ENCODE measurements at places on chromosomes 4 and X.

- DNase-seq: no peak
Measured at GRCh38 chr4:119125931-119126330, 9.7 kb upstream of the MYOZ2 start.

GRCh38 chr4:7892212-7893019 lies 47.2 kb downstream of the AFAP1 start:
- DNase-seq: peak; percentile 77

- no peak for DNase-seq
Measured at GRCh38 chr4:186695392-186695791, 28.3 kb downstream of the FAT1 start.

DNA sequence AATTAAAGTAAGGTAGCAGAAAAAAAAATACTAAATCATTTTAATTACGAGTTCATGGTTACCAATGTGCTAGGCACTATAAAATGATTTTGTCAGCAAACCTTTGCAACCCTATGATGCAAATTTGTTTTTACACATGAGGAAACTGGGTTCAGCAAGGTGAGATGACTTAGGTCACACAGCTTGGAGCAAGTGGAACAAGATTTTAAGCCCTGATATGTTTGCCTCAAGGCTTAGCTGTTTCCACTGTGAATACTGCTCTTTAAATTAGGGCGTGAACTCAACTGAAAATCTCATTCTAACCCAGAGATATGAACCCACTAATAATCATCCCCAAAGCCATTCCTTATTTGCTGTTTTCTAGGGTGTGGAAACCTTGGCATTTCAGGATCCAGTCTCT lies 86.3 kb downstream of the CEP44 start:
- DNase-seq: no peak

- DNase-seq: peak; percentile 62
Measured at GRCh38 chr4:73589261-73589847, 30.9 kb downstream of the RASSF6 start.

- DNase-seq: no peak
Measured at GRCh38 chr4:10085386-10085785, 31.2 kb downstream of the WDR1 start.

DNA sequence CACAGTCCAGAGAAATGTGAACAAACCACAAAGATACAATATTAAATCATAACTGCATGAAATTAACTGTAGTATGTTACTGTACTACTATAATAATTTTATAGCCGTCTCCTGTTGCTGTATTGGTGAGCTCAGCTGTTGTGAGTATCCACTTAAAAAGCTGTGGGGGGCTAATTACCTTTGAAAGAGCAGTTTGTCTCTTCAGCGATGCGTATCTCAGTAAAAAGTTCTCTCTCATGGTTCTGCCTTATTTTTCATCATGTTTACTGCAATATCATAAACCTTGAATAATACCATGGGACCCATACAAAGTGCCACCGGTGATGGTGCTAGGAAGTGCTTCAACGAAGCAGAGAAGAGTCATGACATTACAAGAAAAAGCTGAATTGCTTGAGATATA lies 8.4 kb upstream of the MSMO1 start:
- DNase-seq: no peak

GRCh38 chrX:152926279-152926678 lies 28.4 kb downstream of the ZNF185 start:
- DNase-seq: peak; percentile 72

- no peak for DNase-seq
Measured at GRCh38 chr4:177185151-177185550, 124.5 kb upstream of the NEIL3 start.

- DNase-seq: no peak
Measured at GRCh38 chrX:7170898-7171297, 22.9 kb upstream of the PUDP start.

DNA sequence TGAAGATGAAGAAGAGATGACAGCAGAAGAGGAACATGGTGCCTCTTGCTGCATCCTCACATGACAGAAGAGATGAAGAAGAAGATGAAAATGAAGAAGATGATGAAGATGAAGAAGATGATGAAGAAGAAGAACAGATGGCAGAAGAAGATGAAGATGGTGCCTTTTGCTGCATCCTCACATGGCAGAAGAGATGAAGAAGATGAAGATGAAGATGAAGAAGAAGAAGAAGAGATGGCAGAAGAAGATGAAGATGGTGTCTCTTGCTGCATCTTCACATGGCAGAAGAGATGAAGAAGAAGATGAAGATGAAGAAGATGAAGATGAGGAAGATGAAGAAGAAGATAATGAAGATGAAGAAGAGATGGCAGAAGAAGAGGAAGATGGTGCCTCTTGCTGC lies 63.7 kb upstream of the HPF1 start:
- no peak for DNase-seq

DNA sequence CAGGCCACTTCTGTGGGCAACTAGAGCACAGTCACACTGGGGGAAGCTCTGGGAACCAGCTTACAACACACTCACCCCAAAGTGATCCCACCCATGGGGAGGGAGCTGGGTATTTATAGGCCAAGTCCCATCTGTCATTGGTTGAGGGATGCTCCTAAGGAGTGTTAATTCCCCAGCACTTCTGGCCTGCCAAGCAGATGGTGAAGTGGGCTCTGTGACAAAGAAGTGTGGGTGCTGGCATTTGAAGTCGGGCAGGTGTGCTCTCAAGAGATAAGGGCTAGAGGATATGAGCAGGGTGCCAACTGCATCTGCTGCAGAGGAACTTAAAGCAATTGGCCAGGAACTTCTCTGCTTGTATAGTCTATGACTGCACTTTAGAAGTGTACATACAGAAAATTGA lies 30.9 kb downstream of the PTCHD1 start:
- no peak for DNase-seq

DNA sequence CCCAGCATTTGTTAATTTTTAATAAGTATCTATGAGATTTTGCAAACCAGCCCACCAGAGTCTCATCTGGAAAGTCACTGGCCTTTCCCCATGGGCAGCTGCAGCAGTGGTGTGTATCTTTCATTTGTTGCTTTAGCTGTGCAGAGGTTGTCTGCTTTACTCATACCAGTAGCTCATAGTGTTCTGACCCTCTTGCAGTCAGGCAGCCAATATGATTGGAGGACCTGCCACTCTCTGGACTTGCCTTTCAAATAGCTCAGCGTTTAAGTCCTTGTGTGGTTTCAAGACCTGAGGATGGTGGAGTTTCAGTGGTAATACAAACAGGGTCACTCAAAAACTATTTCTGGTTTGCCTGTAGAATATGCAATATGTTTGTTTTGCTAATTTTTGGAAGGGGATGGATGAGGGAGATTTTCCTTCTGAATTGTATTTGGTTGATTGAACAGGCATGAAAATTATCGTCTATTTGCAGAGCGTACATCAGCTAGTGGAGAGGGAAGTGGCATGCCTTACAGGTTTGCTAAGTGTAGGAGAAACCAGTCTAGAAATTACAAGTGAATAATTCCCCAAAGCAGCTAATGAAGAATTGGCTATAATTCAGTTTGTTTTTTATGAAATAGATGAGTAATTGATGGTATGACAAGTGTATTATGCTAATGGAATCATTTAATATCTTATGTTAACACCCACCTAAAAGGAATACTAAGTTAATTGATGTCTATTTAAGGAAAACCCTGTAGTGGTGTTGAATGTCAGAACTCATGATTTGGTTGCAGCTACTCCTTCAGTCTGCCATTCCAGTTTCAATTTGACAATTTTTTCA lies 8.9 kb downstream of the POLA1 start:
- DNase-seq: no peak

DNA sequence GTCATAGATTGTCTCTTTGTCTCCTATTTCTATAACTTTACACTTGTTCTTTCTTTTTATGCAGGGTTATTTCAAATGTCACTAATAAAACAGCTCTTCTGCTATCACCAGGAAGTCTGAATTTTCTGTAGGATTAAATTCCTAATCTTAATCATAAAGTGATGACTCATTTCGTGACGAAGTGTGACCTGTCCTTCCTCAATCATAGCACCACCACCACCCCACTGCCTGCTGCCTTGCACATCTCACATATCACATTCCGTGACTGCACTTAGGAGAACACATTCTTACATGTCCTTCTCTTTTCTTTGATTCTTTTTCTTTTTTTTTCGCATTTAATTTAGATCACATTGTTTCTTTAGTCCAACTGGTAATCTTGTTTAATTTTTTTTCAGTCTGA lies 57.7 kb upstream of the UGT2B7 start:
- DNase-seq: no peak

GRCh38 chr4:100339870-100340269 lies 149.6 kb upstream of the DDIT4L start:
- DNase-seq: no peak

- DNase-seq: peak; percentile 8
Measured at GRCh38 chr4:161121451-161121850, 1042.3 kb downstream of the FSTL5 start.

GRCh38 chr4:138967313-138967712 lies 48.3 kb upstream of the NOCT start:
- DNase-seq: no peak

DNA sequence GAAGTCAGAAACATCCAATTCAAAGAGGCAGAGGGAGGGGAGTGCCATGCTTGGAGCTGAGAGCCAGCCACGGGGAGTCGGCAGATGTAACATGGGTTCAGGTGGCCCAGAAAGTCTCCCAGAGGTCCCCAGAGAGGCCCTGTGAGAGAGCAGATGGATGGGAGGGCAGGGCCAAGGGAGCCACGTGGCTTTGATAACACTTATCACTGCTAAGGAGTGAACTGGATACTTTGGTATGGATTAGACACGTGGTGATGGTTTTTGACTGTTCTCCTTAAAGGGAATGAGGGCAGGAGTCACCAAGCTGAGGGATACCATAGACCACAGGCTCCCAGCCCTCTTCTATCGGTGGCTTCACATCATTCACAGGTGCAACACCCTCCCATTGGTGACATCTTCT lies 13.7 kb downstream of the CCKAR start:
- no peak for DNase-seq

GRCh38 chrX:122422547-122422946 lies 761.5 kb upstream of the GRIA3 start:
- DNase-seq: no peak

GRCh38 chrX:122047261-122047660 lies 999.9 kb downstream of the GLUD2 start:
- peak; percentile 26 for DNase-seq

DNA sequence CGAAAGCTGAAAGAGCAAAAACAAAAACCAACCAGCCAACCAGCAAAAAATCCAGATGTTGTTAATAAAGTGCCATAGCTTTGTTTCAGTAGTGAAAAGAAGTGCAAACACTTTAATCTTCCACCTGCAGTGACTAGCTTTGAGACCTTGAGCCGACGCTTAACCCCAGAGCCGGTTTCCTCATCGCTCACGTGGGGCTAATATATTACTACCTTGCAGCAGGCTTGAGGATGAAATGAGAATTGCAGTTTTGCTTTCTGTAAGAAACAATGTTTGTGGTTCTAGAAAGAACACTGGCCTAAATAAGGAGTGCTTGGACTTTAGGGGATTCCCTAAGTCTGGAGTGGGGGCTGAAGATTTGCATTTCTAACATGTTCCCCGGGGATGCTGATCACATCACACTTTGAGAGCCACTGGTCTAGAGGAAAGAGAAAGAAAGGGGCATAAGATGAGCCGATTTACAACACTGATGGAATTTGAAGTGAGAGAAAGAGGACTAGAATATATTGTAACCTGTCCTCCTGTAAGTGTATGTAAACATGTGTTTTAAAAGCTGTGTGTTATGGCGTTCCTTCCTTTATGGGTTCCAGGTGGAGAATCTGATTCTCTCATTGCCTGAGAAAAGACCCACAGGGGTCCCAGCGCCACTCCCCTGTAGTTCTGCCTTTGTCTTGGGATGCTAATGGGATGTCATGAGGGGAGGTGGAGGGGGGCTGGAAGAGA lies 1.4 kb downstream of the FGF2 start:
- peak; percentile 71 for DNase-seq

DNA sequence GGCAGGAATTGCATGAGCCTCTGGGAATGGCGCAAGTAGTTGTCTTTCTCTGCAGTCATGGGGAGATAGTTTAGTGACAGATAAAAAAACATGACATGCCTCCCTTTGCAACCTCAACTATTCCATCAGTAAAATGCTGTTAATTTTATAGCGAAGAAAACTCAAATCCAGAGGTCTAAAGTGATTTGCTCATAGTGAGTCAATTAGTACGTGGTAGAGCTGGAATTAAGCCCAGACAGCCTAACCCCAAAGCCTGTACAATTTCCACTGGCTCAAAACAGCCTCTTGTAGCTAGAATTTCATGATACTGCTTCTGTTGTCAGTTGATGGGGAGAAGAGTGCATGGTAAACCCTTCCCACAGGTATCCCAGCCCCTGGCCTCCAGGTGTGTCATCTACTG lies 81.3 kb upstream of the TRPC5 start:
- no peak for DNase-seq

DNA sequence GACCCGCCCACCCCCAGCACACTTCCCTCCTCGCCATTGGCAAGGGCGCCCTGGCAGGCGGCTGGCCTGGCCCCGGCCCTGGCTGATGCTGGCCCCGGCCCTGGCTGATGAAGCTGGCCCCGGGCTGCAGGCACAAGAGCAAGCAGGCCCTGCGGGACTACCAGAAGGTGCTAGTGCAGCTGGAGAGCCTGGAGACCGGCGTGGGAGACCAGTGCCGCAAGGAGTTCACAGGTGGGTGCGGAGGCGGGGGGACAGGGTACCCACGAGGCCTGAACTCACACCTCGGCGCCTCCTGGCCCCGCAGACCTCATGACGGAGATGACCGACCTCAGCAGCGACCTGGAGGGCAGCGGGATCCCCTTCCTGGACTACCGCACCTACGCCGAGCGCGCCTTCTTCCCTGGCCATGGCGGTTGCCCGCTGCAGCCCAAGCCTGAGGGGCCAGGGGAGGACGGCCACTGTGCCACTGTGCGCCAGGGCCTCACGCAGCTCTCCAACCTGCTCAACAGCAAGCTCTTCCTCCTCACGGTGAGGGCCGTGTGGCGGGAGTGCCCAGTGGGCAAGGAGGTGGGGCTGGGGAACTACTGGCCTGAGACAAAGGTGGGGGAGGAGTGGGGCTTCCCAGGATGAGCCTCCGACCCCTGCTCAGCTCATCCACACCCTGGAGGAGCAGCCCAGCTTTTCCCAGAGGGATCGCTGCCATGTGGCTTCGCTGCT lies 6.1 kb upstream of the SRPK3 start:
- DNase-seq: no peak

DNA sequence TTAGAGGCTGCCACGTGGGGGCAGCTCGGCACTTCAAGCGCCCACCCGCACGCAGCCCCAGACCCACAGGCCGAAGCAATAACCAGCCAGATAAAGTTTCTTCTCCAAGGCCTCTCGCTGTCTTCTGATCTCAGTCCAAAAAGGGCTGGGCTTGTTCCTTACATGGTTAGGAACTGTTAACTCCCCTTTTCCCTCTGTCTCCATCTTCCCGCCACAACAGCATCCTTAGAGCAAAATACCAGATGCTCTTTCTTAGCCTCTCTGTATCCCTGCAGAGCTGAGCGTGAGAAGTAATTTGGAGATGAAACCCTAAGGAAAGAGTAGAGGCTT lies 23.4 kb upstream of the KIAA1210 start:
- no peak for DNase-seq

DNA sequence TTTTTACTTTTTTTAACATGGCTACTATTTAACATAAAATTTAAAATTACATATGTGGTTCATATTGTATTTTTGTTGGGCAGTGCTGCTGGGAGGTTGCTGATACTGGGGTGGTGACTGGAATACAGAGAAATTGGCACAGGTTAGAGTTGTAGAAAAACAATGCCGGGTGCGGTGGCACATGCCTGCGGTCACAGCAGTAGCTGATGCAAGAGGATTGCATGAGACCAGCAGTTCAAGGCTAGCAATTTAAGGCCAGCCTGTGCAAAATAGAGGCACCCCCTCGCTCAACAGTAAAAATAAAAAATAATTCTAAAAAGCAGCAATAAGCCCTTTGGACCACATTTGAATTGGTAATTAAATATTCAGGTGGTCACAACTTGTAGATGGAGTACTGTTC lies 11.8 kb upstream of the CPE start:
- no peak for DNase-seq

GRCh38 chrX:15943391-15943790 lies 88.8 kb upstream of the AP1S2 start:
- no peak for DNase-seq
